ENCODE measurements at places on chromosomes 2 and 18.

DNA sequence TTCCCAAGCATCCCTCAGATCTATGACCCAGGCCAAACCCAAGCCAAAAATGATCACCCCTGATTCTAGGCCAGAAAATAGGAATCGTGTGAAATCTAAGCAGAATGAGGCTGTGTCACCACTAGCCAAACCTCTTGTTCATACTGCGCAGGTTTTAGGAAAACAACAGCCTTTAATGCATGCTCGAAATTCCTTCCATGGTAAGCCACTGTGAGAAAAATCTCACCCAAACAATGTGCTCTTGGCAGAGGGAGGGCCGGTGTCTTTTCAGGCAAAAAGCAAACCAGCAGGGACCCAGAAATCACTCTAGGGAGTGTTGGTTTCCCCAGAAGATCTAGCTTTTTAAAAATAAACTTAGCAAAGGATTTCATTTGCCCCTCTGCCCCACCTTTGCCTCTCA, 71.2 kb upstream of the FOSL2 start:
- no peak for DNase-seq

- no peak for DNase-seq
These were observed 91.8 kb upstream of the SERTAD2 start for GRCh38 chr2:64745562-64745961.

DNA sequence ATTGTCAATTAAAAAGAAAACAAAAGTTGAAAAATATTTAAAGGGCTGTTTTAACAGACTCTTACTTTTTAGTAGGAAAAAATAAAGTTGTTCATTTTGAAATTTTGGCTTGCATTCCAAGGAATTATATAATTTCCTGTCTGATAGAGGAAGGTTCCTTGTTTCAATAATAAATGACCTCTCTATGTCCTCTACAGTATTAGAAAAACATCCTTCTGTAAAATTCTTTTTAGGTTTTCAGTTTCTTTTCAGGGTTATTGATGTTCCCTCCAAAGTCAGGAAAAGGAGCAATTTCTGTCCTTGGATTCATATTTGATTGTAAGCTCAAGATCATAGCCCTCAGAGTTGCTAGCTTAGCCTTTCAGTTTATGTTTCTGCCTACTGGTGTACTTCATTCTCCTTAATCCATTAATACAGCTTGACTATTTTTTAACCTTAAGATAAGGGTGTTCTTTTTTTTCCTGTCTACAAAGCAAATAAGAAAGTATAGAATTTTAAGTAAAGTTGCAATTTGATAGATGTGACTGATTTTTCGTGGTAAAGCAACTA, 125.2 kb upstream of the COL3A1 start:
- DNase-seq, result no peak

DNA sequence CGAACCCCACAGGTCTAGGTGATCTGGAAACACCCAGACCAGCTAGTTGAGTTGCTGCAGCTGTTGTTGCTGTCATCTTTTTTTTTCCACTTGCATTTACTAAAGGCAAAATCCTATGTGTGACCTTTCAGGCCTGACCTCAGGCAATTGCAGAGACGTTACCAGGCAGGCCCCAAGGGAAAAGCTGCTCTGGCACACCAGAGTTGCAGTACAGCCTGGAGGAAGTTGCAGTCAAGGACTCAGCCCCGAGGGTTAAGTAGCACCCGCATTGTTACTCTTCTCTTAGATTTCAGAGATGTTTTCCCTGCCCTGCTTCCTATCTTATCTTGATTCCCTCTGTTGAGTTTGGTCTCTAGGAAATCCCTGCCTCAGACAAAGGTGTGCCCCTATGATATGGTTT, 45.2 kb upstream of the SMAD2 start:
- DNase-seq, result no peak

- DNase-seq, result no peak
These were observed 105.9 kb downstream of the RBMS1 start for GRCh38 chr2:160387558-160388262.

- no peak for DNase-seq
These were observed 147.6 kb upstream of the SMAD7 start for GRCh38 chr18:49098386-49098785.

Measured in stimulated activated CD8-positive, alpha-beta memory T cell treated with anti-CD3 and anti-CD28 coated beads, Interleukin-4, amount 100 ng/mL, for 4 hours (primary cell).